ENCODE measurements at places on chromosomes 4 and X. TPM values are rescaled to one million over a fixed set of nuclear protein-coding genes. Genes with fewer than 3 reads are reported as not detected.
A peak's percentile ranks its signal among the peaks of the same experiment; 100 is the strongest.

Gene MAGEE2
- total RNA-seq, result not detected

Gene SATL1
- not detected for total RNA-seq

Gene FGF5
- total RNA-seq, result 0.13 TPM

Gene TRIML2
- 2.3 TPM for total RNA-seq

Gene ADH1C
- total RNA-seq, result not detected

Gene HHIP
- 90.9 TPM for total RNA-seq

Gene ZFYVE28
- total RNA-seq, result 1.8 TPM

Gene GPR173
- 0.90 TPM for total RNA-seq

Gene AWAT2
- total RNA-seq, result 0.51 TPM

Gene RAB41
- total RNA-seq, result not detected

Gene DCAF4L1
- total RNA-seq, result 0.13 TPM

Gene TGIF2LX
- total RNA-seq, result not detected

Gene GPR143
- total RNA-seq, result 2.3 TPM

Gene CTPS2
- total RNA-seq, result 11.8 TPM

Gene POU3F4
- not detected for total RNA-seq

Gene GPM6B
- 0.13 TPM for total RNA-seq

Gene NAT8L
- under 0.01 TPM for total RNA-seq

Gene CFP
- 0.13 TPM for total RNA-seq

Gene PLAC1
- total RNA-seq, result not detected

- DNase-seq, result no peak
These were observed 102.5 kb upstream of the MYOZ2 start for GRCh38 chr4:119032921-119033685.

GRCh38 chr4:4858527-4859324, 739 bp upstream of the MSX1 start:
- no peak for DNase-seq

GRCh38 chr4:173547889-173548288, 17.9 kb upstream of the HAND2 start:
- DNase-seq, result no peak

GRCh38 chr4:76377481-76377901, 43.5 kb downstream of the CCDC158 start:
- DNase-seq, result no peak

GRCh38 chr4:1809754-1810502, 16.8 kb downstream of the FGFR3 start:
- peak; percentile 27 for DNase-seq

- DNase-seq, result no peak
These were observed 55.2 kb downstream of the CHST7 start for GRCh38 chrX:46628460-46629371.

- DNase-seq, result no peak
These were observed 1.1 kb downstream of the PLAC8 start for GRCh38 chr4:83113429-83113786.

GRCh38 chr4:113758372-113758771, 3.2 kb downstream of the CAMK2D start:
- peak; percentile 8 for DNase-seq

GRCh38 chr4:48403358-48403757, 62.0 kb downstream of the SLAIN2 start:
- no peak for DNase-seq

DNA sequence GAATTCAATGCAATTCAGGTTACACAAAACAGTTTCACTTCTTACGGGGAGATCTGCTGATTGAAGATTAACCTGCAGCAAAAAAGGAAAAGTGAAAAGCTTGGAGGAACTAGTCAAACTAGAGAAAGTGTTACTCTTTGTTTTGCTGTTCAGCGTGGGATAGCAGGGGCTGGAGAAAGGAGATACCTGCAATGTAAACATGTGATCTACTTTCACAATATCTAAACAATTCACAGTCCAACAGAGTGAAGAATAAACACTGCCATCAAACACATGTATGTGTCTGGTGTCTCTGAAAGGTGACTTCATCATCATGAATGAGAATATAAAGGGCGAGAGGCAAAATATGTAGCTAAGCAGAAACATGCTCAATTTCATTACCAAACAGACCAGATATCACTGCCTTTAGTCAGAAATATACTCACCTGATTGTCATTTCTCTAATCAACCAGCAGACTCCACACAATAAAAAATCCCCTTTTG, 26.4 kb downstream of the NIPAL1 start:
- DNase-seq, result no peak

DNA sequence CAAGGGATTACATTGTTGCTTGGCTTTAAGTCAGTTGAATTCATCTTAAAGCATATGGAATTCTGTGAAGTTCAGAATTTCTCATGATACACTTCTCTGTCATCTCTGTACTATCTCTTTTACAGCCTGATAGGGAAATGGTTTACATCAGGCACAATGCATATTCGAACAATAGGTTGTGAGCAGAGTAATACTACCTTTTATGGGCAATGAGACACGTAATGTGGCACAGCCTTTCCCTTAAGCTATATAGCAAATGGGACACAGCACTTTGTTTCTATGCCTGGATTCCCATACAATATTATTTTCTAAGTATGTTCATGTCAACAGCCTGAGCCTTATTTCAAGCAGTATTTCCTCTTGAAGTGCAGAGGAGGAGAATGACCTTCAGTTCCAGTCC, 58.4 kb downstream of the SYNPO2 start:
- DNase-seq, result no peak

- no peak for DNase-seq
These were observed 1.5 kb upstream of the NEIL3 start for GRCh38 chr4:177308125-177308524.

- peak; percentile 78 for DNase-seq
These were observed 4.5 kb downstream of the G6PD start for GRCh38 chrX:154541896-154542722.

GRCh38 chr4:156959298-156959702, 12.3 kb downstream of the PDGFC start:
- DNase-seq, result no peak

DNA sequence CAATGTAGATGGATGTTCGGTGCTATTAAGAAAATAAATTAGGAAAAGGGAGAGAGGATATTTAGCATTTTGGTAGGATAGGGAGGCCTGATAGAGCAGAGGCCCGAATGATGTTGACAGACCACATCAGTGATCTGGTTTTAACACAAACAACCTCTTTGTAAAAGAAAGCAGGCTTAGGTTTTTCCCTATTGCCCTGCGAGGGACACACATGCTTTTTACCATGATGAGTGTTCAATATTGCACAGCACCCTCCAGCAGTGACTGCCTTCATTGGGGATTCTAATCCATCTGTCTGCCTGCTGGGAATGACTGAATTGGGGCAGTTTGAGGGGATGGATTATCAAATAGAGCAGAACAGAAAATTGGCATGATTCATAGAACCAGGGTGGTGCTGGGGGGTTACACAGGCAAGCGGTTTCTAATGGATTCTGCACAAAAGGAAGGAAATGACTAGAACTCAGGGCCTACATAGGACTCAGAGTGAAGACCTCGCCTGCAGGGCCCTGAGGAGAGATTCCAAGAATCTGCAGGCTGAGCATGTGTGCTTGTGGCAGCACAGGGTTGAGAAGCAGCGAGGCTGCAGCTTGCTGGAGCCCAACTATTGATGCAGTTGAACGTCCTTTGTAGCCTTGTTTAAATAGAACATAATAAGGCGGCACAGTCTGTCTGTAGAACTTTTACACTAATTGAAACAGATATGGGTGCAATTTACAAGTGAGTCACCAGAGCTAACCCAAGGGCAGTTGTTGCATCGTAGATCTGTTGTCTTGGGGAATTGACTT, 58.0 kb downstream of the RHOH start:
- no peak for DNase-seq

- peak; percentile 84 for DNase-seq
These were observed 1.2 kb downstream of the MAGIX start for GRCh38 chrX:49163555-49164419.

GRCh38 chr4:90833706-90834105, 706.5 kb downstream of the CCSER1 start:
- no peak for DNase-seq

GRCh38 chr4:108172753-108173598, 4.2 kb upstream of the LEF1 start:
- no peak for DNase-seq

- DNase-seq, result no peak
These were observed 239.2 kb upstream of the GNPDA2 start for GRCh38 chr4:44965435-44966095.

GRCh38 chr4:118099106-118099505, 64.8 kb downstream of the NDST3 start:
- DNase-seq, result no peak

GRCh38 chr4:123675567-123675966, 279.0 kb downstream of the SPRY1 start:
- DNase-seq, result no peak

GRCh38 chr4:158376106-158376840, 145.4 kb upstream of the RXFP1 start:
- DNase-seq, result no peak

- DNase-seq, result no peak
These were observed 35.9 kb upstream of the RELL1 start for GRCh38 chr4:37721995-37722638.

- no peak for DNase-seq
These were observed 20.6 kb upstream of the IRAK1 start for GRCh38 chrX:154040307-154040756.

DNA sequence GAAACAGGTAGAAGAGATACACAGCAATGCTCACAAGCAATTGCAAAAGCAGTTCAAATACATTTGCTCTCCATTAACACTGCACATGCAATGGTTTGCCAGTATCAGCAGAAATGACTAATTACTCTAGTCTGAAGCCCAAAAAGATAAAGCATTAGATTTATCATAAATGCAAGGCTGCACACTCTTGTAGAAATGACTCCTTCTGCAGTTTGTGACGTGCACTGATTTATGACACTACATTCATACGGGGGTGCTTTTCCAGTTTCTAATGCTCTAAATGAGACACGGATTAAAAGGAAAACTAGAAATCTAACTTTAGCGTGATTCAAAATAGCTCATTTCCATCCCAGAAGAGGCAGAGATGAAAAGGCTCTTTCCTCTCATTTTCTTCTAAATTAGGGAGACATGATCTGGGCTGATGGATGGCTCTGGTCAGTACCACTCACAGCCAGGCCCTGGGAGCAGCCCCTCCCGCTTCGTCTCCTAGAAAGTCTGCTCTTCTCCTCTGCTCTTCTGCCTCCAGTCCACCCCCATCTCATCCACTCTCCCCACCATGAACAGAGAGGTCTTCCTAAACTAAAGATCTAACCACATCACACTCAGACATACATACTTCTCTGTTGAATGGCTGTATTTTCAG, 33.2 kb downstream of the PPP2R2C start:
- no peak for DNase-seq

DNA sequence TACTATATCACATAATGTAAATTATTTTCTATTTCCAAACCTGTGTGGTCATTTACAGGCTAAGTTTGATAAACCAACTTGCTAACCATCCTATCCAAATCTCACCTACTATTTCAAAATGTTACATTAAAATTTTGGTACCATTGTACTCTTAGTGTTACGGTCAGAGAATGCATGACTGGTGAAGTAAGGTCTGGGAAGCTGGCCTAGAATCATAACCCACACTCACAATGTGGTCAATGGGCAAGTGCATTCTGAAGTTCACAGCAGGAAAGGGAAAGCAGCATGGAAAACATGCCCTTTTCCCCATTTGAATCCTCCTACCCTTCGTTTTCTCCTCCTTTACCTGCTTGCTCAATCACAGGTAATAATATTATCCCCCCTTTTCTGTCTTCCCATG, 54.4 kb downstream of the PPP3CA start:
- DNase-seq, result no peak

GRCh38 chrX:18309401-18309800, 45.1 kb downstream of the SCML2 start:
- DNase-seq, result no peak

Data from dermis microvascular lymphatic vessel endothelial cell (primary cell).